Nephron progenitor cell (in vitro differentiated cells): ENCODE measurements at places on chromosomes 2 and 18.

GRCh38 chr2:71503837-71504236 is 50.5 kb downstream of the DYSF start:
- no peak for DNase-seq
- peaks cover 16% of the 10 kb centered on the region for H3K4me1 ChIP-seq
- no peaks in the 10 kb centered on the region for H3K36me3 ChIP-seq
- peak overlapping the region; percentile 4 for H3K27ac ChIP-seq
- H3K4me3 ChIP-seq, result no peak overlapping the region

DNA sequence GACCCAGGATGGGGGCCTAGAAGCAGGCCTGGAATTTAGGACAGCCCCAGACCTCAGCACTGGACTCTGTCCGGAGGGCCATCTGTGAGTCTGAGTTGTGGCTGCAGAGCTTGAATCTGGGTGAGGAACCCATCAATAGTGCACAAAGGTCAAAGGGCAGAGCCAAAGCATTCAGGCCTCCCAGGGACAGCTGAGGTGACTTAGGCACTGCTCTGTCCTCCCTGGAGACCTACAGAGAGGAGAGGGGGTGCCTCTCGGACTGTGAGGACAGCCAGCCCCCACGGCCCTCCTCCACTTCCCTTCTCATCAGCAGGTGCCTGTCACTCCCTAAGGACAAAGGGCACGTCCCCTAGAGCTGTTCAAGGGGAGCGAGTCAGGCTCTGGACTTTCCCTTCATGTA is 25.1 kb upstream of the PRLH start:
- peaks cover 19% of the 10 kb centered on the region for H3K27me3 ChIP-seq
- no peak for DNase-seq
- H3K36me3 ChIP-seq, result no peaks in the 10 kb centered on the region
- H3K4me1 ChIP-seq, result peaks cover 42% of the 10 kb centered on the region
- H3K27ac ChIP-seq, result peak overlapping the region; percentile 71
- no peak overlapping the region for H3K4me3 ChIP-seq

- DNase-seq, result no peak
- H3K4me3 ChIP-seq, result no peak overlapping the region
- H3K4me1 ChIP-seq, result no peaks in the 10 kb centered on the region
- no peak overlapping the region for H3K27ac ChIP-seq
- H3K36me3 ChIP-seq, result no peaks in the 10 kb centered on the region
Measured at GRCh38 chr2:178666458-178666857, 140.8 kb downstream of the TTN start.

GRCh38 chr18:78865771-78866310 is 113.8 kb upstream of the SALL3 start:
- peaks cover 4% of the 10 kb centered on the region for H3K27me3 ChIP-seq
- H3K36me3 ChIP-seq, result no peaks in the 10 kb centered on the region
- H3K27ac ChIP-seq, result peak overlapping the region; percentile 85
- no peak overlapping the region for H3K4me3 ChIP-seq

- H3K36me3 ChIP-seq, result no peaks in the 10 kb centered on the region
- H3K4me1 ChIP-seq, result peaks cover 9% of the 10 kb centered on the region
- DNase-seq, result no peak
- no peak overlapping the region for H3K27ac ChIP-seq
- no peak overlapping the region for H3K4me3 ChIP-seq
Measured at GRCh38 chr2:164456619-164457018, 164.7 kb downstream of the GRB14 start.

DNA sequence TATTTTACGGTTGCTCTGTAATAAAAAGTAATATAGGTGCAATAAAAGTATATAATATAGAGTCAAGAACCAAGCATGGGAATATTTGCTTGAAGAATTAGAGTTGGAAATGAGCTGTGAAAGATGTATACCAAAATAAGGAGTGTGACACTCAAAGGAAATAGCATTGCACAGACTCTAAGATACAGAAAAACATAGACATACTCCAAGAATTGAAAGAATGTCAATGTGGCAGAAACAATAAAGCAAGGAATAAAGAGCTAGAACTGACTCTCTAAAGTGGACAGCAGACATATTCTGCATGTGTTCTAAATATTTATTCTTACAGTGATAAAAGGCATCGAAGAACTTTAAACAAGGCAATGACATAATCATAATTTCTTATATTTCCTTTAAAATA is 561.1 kb upstream of the SETBP1 start:
- no peaks in the 10 kb centered on the region for H3K4me1 ChIP-seq
- H3K36me3 ChIP-seq, result no peaks in the 10 kb centered on the region
- H3K27ac ChIP-seq, result no peak overlapping the region
- no peaks in the 10 kb centered on the region for H3K27me3 ChIP-seq

DNA sequence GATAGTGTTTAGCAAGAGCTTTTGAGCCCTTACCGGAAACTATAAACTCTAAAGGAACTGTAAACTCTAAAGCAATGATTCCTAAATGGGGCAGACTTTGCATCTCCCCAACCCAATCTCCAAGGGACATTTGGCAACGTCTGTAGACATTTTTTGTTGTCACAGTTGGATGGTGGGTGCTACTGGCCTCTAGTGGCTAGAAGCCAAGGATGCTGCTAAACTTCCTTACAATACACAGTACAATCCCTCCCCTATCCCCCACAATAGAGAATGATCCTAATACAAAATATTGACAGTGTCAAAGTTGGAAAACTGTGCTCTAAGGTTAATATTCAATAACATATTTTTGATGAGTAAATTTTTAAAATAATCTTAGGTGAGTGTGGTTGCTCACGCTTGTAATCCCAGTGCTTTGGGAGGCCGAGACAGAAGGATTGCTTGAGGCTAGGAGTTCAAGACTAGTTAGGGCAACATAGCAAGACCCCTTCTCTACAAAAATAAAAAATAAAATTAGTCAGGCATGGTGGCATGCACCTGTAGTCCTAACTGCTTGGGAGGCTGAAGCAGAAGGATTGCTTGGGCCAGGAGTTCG is 66.7 kb downstream of the PTPN4 start:
- H3K4me3 ChIP-seq, result no peak overlapping the region
- H3K4me1 ChIP-seq, result no peaks in the 10 kb centered on the region
- DNase-seq, result no peak
- no peaks in the 10 kb centered on the region for H3K27me3 ChIP-seq

DNA sequence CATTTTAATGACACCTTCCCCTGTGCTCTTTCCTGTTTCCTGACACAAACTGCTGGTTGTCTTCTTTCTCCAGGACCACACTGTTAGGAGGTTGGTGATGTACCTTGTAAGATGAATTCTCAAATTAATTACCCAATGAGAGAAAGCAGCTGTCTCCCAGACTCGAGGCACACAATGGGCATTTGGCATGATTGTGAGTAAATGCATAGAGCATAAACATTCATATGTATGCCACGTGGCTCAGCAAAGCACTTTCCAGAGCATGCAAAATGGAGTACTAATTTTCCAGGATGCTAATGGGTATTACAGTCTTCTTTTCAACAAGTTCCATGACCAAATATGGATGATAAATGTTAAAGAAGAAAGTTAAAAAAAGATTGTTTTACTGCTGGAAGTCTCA is 235.2 kb upstream of the KLHL29 start:
- DNase-seq, result no peak
- H3K4me3 ChIP-seq, result no peak overlapping the region
- H3K27ac ChIP-seq, result no peak overlapping the region
- H3K36me3 ChIP-seq, result no peaks in the 10 kb centered on the region
- H3K4me1 ChIP-seq, result no peaks in the 10 kb centered on the region
- H3K27me3 ChIP-seq, result peaks cover 7% of the 10 kb centered on the region

DNA sequence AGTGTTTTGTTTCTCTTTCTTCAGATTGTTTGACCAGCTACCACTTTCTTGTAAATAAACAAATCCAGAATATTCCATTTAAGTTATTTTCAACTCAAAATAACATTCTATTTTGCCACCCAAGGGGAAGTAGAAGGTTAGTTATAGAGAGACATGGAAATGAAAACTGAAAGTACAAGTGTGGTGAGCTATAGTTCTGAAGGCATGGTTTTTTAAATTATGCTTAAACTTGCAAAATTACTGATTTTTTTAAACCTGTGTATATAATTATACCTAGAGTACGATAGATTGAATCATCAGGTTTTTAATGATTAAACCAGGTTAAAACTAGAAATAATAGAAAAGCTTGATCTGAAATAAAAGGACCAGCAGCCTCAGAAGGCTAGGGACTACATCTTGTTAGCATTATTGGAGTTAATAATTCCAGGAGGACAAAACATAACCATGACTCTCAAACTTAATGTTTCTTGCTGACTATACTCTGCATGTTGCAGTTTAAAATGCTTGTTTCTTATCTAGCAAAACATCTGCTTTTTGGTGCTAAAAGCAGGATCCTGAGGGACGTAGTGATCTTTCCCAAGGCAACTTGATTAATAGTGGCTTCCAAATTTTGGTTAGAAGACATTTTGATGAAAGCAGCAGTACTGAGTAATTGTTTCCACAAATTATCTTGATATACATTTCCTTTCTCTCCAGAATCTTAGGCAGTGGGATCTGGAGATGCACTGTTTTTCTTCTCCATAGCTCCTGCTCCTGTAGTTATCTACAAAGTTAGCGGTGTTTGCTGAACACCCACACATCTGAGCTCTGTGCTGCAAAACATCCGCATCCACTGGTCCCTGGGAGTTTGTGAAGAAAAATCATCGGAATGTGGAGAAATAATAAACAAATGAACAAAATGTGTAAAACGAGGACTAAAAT is 327.2 kb upstream of the PKDCC start:
- no peak for DNase-seq
- no peaks in the 10 kb centered on the region for H3K36me3 ChIP-seq
- H3K27ac ChIP-seq, result no peak overlapping the region

DNA sequence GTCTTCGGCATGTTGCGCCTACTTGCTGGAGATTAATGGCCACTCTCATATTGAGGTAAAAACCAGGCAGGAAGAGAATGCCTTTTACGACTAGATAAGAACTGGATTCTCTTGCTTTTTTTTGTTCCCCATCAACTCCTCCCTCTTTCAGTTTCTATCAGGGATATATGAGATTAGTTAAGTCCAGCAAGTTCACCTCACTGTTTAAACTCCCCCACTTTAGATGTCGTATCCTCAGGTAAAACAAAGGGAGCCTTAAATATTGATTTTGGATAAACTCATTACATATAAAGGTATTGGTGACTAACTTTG is 98.4 kb downstream of the PLEKHM3 start:
- H3K27me3 ChIP-seq, result peaks cover 9% of the 10 kb centered on the region
- peaks cover 34% of the 10 kb centered on the region for H3K4me1 ChIP-seq
- H3K36me3 ChIP-seq, result peaks cover 10% of the 10 kb centered on the region
- no peak for DNase-seq

DNA sequence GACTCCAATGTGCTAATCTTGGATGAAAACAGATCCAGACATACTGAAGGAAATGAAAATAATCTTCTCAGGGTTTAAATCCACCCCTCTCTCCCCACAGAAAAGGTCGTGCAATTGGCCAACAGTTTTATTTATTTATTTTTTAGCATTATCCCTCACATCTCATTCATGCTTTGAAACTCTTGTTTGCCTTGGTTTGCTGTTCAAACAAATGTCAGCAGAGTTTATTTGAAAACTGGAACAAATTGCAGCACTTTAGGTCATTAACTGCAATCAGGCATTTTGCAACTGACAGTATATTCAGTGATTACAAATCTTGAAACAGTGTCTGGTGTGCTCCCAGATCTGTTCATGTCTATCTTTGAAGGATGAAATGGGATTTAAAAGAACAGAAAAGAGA is 220.6 kb downstream of the SLC4A10 start:
- H3K27me3 ChIP-seq, result peaks cover 9% of the 10 kb centered on the region
- no peak for DNase-seq
- H3K36me3 ChIP-seq, result no peaks in the 10 kb centered on the region
- no peak overlapping the region for H3K27ac ChIP-seq
- H3K4me3 ChIP-seq, result no peak overlapping the region

DNA sequence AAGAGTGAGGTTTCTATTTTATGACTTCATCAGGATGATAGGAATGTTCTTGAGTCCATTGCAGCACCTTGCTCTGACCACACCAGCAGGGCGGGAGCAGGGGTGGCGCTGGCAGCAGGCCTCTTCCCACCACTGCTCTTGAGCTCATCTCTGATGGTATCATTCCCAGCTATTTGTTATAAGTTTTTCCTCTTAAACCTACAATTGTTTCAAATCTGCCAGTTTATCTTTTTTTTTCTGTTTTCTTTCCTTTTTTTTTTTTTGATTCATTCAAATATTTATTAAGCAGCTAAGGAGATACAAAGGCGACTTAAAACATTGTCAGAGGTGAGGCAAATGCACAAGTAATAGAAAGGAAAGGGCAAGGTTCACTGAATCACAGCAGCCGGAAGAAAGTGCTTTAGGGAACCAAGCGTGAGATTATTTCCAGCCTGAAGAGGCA is 28.7 kb downstream of the NIFK start:
- peaks cover 7% of the 10 kb centered on the region for H3K27me3 ChIP-seq
- H3K4me3 ChIP-seq, result peak overlapping the region; percentile 41
- H3K36me3 ChIP-seq, result no peaks in the 10 kb centered on the region
- peak overlapping the region; percentile 87 for H3K27ac ChIP-seq

- no peak overlapping the region for H3K27ac ChIP-seq
- H3K4me3 ChIP-seq, result no peak overlapping the region
- H3K36me3 ChIP-seq, result peaks cover 8% of the 10 kb centered on the region
- no peaks in the 10 kb centered on the region for H3K27me3 ChIP-seq
- no peaks in the 10 kb centered on the region for H3K4me1 ChIP-seq
Measured at GRCh38 chr2:179226203-179226960, 38.2 kb downstream of the SESTD1 start.

GRCh38 chr2:216366777-216367471 is 5.4 kb downstream of the MARCHF4 start:
- peaks cover 77% of the 10 kb centered on the region for H3K27me3 ChIP-seq
- no peak overlapping the region for H3K4me3 ChIP-seq
- no peak for DNase-seq

DNA sequence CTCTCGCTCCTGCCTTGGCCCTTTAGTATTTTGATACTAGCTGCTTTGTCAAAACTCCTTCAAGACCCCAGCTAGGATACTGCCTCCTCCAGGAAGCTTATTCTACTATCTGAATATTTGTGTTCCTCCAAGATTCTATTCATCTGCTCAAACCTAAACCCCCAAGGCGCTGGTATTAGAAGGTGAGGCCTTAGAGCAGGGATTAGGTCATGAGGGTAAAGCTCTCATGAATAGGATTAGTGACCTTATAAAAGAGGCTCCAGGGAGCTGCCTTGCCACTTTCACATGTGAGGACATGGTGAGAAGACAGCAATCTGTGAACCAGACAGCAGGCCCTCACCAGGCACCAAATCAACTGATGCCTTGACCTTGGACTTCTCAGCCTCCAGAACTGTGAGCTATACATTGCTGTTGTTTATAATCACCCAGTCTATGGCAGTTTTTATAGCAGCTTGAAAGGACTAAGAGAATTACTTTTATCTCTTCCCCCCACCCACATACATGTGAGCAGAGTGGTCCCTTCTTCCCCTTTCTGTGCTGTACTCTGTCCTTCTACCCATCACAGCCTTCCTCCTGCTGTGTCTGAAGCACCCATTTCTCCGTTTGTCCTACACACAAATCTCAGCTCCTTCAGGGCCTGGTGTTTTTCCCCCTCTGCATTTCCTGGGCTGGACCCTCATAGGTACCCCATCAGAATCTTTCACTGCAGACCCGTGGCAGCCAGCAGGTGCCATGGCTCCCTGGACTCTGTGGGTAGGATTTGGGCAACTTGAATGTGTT is 54.5 kb downstream of the HS1BP3 start:
- peak overlapping the region; percentile 99 for H3K27ac ChIP-seq
- H3K4me3 ChIP-seq, result peak overlapping the region; percentile 63
- no peaks in the 10 kb centered on the region for H3K36me3 ChIP-seq
- no peak for DNase-seq
- no peaks in the 10 kb centered on the region for H3K27me3 ChIP-seq
